Activated CD8-positive, alpha-beta memory T cell treated with anti-CD3 and anti-CD28 coated beads for 36 hours (primary cell): ENCODE measurements at places on chromosomes 2 and 18. TPM values are rescaled to one million over a fixed set of nuclear protein-coding genes. Genes with fewer than 3 reads are reported as not detected.

Gene UGT1A10
- total RNA-seq: not detected

Gene SERPINB5
- total RNA-seq: not detected

Gene SCN2A
- total RNA-seq: not detected

Gene FNDC4
- not detected for total RNA-seq

Gene HNMT
- total RNA-seq: not detected

Gene CIB4
- not detected for total RNA-seq

Gene TACR1
- total RNA-seq: not detected

Gene RUFY4
- not detected for total RNA-seq

Gene PDIA6
- total RNA-seq: 190 TPM

Gene M1AP
- not detected for total RNA-seq

Gene RGPD8
- total RNA-seq: 15.1 TPM

Gene CLEC4F
- not detected for total RNA-seq

Gene ARHGEF4
- 0.63 TPM for total RNA-seq

Gene SCN3A
- not detected for total RNA-seq

Gene CAPN14
- 0.30 TPM for total RNA-seq

Gene L3MBTL4
- 0.13 TPM for total RNA-seq

Gene SERPINE2
- 11.6 TPM for total RNA-seq

Gene CDH2
- total RNA-seq: 0.17 TPM

Gene NTSR2
- not detected for total RNA-seq
